Activated T-helper 1 cell treated with anti-CD3 and anti-CD28 coated beads, Interleukin-2, amount 50 U/mL, for 16 hours (primary cell): ENCODE measurements at places on chromosomes 5 and 9.

DNA sequence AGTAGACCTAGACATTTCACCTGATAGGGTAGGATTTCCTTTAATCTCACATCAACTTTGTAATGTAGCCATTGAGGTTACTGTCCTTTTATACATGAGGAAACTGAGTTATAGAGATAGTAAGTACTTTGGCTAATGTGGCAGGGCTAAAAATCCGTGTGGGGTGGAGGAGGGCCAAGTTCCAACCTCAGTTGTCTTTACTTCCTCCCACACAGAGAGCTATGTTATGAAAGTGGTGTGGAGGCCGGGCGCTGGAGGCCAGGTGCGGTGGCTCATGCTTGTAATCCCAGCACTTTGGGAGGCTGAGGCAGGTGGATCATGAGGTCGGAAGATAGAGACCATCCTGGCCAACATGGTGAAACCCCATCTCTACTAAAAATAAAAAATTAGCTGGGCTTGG lies 173.3 kb downstream of the PALM2AKAP2 start:
- DNase-seq: no peak

GRCh38 chr5:36443941-36444340 lies 142.2 kb upstream of the RANBP3L start:
- no peak for DNase-seq

GRCh38 chr9:81826517-81826906 lies 101.7 kb upstream of the SPATA31D4 start:
- no peak for DNase-seq

- DNase-seq: no peak
Observed at GRCh38 chr5:177124486-177124991, 9.0 kb upstream of the NSD1 start.

DNA sequence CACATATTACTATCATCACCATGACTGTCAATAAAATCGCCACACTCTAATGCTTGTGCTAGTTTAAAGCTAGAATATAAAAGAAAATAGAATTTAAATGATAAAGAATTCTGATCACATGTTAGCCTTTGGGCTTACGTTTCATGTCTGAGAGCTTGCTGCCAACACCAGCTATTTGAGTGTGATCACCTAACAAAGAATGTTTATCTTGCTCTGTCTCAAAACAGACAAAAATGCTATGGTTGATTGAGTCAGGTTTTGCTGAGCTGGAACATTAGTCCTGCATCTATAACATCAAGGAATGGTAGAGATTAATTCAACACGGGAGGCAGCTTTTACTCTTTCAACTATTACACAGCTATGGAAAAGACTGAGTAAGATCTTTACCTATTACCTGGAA lies 50.7 kb downstream of the MSX2 start:
- DNase-seq: no peak

DNA sequence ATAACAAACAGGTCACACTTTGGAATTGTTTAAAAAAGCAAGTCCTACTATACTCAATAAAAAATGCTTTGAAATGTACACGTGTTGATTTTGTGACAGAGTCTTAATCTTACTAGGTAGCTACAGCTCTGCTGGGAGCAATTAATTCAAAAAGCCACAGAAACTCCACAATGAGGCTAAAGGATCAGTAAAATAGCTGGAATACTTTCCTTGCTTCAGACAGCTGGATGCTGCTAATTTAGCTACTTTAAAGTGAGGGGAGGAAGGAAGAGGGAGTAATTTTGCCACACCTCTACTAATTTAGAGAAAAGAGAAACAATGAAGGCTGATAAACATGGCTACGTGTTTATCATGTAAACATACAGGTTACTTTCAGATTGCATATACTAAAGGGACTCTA lies 927.6 kb upstream of the DMAC1 start:
- no peak for DNase-seq

- DNase-seq: no peak
Observed at GRCh38 chr5:169065400-169065799, 235.5 kb downstream of the SLIT3 start.

GRCh38 chr9:74783408-74783807 lies 104.3 kb downstream of the TRPM6 start:
- DNase-seq: no peak

DNA sequence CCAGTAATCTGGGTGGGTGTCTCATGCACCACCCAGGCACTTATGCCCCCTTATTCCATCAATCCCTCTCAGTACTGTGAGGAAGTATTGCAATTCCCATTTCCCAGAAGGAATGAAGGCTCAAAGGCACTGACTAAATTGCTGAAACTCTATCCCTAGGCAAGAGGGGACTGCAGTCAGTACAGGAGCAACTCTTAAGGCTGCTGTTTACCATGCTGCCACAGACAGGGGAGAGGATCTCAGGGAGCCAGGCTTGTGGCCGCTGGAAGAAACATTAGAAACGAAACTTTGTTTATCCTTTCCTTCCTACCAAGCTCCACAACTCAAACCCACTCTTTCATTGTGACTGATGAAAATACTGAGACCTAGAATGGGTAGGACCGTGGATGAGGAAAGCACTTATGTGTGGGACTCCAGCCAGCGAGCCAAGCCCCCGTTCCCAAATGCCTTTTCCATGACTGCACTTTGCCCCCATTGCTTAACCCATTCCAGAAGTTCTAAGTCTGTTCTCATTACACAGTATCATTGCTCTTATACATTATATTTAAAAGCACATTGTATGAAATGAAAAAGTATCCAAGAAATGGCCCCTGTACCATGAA lies 54.3 kb downstream of the TLE1 start:
- DNase-seq: no peak

- DNase-seq: no peak
Observed at GRCh38 chr5:181203093-181203711, 1.8 kb downstream of the TRIM7 start.

DNA sequence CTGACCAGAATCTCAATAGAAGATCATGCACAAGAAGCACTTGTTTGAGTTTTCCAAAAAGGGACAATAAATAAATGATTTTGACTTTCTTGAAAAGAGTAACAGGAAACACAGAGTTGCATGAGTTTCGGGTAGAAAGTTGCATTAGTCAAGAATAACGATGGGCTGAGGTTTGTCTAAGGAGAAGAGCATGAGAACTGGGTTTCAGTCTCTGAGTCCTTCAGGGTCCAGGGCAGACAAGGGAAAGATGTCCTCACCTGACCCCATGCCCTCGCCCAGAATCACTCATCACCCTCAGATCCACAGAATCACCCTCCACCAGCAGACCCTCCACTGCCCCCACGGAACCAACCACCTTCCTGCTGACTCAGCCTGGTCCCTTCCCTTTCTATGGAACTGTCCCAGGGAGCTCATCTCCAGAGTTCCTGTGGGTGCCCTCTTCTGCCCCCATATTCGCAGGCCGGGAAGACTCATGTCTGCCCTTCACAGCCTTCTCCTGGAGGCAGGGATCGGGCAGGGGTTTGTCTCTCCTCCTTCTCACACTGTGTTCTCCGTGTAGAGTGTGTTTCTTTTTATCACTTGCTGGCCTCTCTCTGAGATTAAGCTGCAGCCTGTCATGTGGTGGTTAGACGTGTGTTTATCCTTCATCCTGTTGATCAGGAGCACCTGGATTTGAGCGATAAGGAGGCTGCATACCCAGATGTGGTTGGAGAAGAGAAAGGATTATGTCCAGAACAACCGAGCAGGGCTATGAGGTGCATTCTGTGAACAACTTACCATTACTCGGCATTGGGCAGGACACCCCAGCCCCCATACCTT lies 442.6 kb downstream of the MAT2B start:
- DNase-seq: no peak

DNA sequence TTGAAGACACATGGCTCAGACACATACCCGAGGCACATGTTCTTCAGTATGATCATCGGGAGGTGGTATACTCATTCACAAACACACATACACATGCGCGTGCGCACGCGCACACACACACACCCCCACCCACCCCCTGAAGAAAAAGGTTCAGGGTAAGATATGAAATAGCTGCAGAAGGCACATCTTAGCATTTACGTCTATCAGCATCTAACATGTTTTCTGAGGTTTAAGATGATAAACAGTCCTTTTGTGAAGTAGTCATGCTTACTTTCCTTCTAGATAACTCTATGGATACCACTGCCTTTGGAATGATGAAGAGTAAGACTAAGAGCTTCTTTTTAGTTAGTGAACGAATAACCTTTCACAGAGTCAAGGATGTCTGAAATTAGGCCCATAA lies 105.1 kb upstream of the GNA14 start:
- no peak for DNase-seq

DNA sequence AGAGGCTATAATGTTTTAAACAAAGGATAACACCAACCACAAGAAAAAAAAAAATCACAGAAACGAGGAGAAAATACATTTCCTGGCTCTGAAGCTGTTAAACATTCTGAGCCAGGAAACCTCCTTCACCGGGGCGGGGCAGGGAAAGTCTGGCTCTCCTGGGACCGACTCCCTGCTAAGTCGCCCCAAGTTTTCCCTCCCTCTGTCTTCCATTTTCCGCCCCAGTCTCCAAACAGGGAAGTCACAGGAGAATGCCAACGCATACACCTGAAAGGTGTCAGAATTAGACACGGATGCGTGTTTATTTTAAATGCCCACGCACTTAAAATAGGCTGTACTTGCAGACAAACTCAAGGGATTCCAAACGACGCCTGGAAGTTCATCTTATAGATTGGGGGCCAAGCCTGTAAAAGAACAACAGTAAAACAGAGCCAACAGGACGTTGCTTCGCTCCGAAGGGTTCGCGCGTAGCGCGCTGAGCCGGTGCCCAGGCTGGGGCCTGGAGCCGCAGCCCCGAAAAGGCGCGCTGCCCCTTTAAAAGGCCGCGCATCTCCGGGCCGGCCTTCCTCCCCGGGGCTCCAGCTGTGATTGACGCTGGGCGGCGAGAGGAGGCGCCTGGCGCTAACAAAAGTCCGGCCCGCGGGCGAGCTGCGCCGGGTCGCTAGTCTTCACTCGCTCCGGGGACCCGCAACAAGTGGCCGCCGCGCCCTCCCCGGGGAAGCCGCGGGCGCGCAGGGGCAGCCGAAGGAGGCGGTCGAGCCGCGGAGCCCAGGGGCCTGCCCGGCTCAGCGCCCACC lies at the start of gene FBXL7:
Gene FBXL7, plus strand, starts transcription at position 653 of the 797 bp plus-strand sequence.
- DNase-seq: no peak

- no peak for DNase-seq
Observed at GRCh38 chr5:55750063-55750462, 12.2 kb downstream of the DDX4 start.

DNA sequence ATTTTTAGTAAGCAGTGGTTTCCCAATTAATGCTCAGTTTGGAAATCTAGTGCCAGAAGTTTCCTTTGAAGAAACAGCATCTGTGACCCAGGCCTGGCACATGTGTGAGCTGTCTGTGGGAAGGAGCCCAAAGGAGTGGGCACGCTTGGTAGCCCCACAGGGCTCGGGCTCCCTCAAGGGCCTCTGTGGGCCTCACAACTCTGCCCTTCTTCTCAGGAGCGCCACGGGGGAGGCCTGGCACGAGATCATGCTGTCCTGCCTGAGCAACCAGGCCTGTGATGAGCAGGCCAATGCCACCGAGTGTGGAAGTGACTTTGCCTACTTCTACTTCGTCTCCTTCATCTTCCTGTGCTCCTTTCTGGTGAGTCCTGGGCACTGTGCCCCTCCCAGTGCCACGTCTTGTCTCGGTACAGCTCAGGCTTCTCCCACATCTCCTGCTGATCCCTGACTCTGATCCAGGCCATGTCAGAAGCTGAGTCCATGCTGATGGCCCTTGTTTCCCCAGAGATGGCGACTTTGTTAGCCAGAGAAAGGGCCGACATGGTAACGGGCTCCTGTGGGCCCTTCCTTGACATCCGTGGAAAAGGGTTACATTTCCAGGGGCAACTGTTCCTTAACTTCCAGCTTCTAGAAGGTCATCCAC lies 200.4 kb downstream of the CACNA1B start:
- no peak for DNase-seq

- DNase-seq: no peak
Observed at GRCh38 chr9:129422843-129423192, 198.1 kb downstream of the C9orf50 start.

- no peak for DNase-seq
Observed at GRCh38 chr5:91288118-91288916, 94.8 kb downstream of the ARRDC3 start.

DNA sequence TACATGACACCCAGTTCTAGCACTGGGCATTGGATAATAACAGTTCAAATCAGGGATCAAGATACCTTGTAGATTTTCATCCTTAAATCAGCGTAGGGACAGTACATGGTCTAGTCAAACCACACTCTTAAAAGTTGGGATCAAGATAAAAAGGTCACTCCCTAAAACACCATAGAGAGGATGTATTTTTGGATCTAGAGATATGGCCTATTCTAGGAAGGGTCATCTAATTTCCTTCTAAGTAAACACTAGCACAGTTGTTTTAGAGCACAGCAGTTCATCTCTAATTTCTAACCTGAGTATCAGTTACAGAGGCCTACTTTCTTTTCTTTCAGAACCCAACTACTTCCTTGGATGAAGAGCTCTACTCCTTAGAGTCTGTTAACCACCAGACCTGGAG lies 166.4 kb upstream of the GRIN3A start:
- DNase-seq: no peak

GRCh38 chr5:35266276-35266675 lies 36.0 kb upstream of the PRLR start:
- no peak for DNase-seq

GRCh38 chr9:136722093-136722968 lies 10.0 kb downstream of the DIPK1B start:
- no peak for DNase-seq

GRCh38 chr9:133199648-133200321 lies 9.3 kb downstream of the OBP2B start:
- no peak for DNase-seq

GRCh38 chr5:143671674-143672569 lies 140.0 kb upstream of the HMHB1 start:
- no peak for DNase-seq
